Stimulated activated CD8-positive, alpha-beta memory T cell treated with anti-CD3 and anti-CD28 coated beads, Interleukin-2, amount 100 ng/mL, for 48 hours (primary cell): ENCODE measurements at places on chromosomes 1 and 21.
A peak's percentile ranks its signal among the peaks of the same experiment; 100 is the strongest.

GRCh38 chr1:114690148-114690547 is 5.2 kb downstream of the AMPD1 start:
- DNase-seq, result no peak

DNA sequence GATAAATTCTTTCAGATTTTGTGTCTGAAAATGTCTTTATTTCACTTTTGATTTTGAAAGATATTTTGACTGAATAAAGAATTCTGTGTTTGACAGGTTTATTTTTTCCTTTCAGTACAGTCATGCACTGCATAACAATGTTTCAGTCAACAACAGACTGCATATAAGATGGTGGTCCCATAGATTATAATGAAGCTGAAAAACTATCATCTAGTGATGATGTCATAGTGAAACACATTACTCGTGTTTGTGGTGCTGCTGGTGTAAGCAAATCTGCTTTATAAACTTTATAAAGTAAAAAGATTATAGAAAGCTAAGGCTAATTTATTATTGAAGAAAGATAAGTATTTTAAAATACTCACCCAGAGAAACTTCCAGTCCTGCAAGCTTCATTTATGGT is 65.3 kb upstream of the PRRX1 start:
- no peak for DNase-seq

DNA sequence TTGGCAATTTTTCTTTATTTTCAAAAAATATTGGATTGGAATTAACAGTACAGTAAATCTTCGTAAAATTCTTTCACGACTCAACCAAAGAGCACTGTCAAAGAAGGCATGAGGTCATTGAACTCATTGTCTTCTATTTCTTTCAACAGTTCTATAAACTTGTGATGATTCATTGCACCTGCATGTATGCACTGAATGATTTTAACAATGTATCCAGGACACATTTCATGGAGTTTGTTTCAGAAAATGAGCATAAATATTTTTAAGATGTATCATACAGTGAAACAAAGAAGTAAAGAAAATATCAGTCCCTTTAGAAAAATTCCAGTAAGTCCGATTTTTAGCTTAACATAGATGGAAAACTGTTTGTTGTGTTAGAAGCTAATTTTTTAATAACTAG is 33.6 kb upstream of the CD34 start:
- no peak for DNase-seq

- DNase-seq, result no peak
These were observed 745.6 kb upstream of the CXADR start for GRCh38 chr21:16767201-16767600.

DNA sequence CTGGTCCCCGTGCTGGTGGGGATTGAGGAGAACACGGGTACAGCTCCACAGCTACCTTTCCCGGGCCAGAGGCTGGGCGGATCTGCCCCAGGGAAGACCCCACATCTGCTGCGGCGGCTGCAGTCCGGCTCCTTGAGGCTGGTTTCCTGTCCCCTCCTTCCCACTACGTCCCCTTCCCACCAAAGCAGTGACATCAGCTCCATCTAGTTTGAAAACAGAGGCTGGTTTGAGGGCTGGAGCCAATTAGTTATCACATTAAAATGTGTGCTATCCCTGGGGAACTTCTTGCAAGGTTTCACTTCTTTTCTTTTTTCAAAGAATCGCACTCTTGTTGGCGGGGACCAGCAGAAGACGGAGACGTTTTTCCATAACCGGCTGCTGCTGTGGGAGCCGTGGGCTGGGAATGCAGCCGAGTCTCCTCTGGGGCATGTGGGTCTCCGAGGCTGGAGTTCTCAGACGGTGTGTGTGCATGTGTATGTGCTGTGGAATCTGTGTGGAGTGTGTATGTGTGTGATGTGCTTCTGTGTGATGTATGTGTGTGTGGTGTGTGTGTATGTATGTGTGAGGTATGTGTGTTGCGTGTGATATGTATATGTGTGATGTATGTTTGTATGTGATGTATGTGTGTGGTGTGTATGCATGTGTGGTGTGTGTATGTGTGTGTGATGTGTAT is 8.9 kb upstream of the PCBP3 start:
- DNase-seq, result no peak

- DNase-seq, result no peak
These were observed 62.7 kb upstream of the LPGAT1 start for GRCh38 chr1:211893260-211893659.

DNA sequence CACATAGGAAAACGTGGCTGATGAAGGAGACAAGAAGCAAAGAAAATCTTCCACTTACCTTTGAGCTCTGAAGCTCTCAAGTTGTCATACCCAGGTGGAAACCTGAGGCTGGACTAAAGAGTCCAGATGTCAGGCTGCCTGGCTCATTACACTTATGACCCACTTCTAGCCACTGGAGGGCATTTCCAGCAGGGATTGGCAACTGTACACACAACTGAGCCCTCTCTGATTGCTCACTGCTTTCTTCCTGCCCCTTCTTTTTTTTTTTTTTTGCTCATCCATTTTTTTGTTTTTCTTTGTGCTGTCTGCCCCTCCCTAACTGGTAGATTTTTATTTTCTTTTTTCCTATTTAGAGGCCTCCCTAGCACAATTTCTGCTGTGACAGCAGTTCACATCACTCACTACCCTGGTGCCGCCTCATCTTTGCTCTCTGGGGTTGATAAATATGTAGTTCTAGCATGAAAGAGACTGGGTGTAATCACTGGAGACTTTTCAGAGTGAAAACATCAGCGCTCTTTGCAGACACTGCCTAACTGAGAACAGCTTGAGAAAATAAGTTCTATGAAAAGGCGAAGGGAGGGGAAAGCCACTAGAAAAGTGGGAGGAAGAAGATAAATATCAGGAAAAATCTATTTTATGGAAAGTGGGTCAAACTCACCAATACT is 334.5 kb downstream of the NUF2 start:
- no peak for DNase-seq

- DNase-seq, result no peak
These were observed 367.0 kb upstream of the NEGR1 start for GRCh38 chr1:72649211-72649888.

- no peak for DNase-seq
These were observed 21.0 kb upstream of the TMEM39B start for GRCh38 chr1:32051706-32052105.

GRCh38 chr21:28224191-28224726 is 768.4 kb downstream of the LTN1 start:
- no peak for DNase-seq

- no peak for DNase-seq
These were observed 569.6 kb downstream of the SMYD3 start for GRCh38 chr1:245937316-245938045.

DNA sequence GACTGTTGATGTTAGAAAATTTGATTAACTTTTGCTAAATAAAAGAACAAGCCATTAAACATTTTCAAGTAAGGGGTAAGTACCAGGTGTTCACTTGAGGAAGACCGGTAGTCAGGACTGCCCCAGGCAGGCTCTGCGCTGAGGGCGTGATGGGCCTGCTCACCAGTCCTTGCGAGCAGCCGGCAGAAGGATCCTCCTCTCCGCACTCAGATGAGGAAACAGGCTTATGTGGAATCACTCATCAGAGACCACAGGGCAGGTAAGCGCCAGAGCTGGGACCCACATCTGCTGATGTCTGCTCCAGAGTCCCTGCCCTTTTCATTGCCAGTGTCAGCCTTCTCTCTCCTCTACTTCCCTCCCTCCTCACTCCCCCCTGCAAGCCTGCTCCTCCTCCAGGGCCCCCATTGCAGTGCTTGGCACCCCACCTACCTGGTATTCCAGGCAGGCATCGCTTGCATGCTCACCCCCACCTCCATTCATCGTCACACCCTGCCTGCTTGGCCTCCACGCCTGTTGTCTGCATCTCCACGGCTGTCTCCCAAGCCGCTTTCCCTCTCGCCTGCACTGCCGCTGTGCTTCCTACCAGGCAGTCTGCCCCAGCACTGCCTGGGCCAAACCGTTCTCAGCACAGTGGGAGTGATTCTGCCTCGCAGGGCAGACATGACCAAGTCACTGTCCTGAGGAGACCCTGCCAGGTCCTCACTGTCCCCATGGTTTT is 24.7 kb upstream of the KDM4A start:
- no peak for DNase-seq

- no peak for DNase-seq
These were observed 24.8 kb upstream of the ALDH4A1 start for GRCh38 chr1:18927082-18927653.

DNA sequence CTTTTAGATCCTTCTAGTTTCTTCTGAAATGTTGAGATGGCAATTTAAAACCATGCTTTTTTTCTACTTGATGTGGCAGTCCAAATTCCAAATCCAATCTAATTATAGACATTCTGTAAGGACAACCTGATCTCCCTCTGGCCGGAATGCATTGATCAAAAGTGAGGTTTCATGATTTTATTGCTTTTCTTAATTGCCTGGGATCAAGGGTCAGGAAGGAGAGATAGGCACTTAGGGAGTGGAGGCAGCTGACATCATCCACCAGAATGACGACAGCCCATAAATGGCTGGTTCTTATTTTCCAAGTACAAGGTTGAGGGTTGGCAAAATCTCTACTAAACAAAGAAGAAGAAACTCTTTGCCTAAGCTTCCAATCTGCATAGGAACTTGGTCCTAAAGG is 46.4 kb upstream of the SCCPDH start:
- no peak for DNase-seq

DNA sequence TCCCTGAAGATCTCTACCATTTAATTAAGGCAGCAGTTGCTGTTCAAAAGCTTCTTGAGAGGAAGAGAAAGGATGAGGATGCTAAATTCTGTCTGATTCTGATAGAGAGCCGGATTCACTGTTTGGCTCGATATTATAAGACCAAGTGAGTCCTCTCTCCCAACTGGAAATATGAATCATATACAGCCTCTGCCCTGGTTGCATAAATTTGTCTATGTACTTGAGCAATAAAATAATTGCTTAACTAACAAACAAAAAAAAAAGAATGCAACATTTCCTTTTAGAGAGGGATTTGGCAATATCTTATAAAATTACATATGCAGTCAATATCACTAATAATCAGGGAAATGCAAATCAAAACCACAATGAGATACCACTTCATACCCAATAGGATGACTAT is 26.8 kb downstream of the ALDH9A1 start:
- DNase-seq, result no peak

- DNase-seq, result no peak
These were observed 5.4 kb downstream of the OR2B11 start for GRCh38 chr1:247452447-247453039.

- peak; percentile 50 for DNase-seq
These were observed at the start of gene C1orf115 for GRCh38 chr1:220690140-220691052. C1orf115 (plus strand) TSS chr1:220690363; CDS start chr1:220690403, 40 bp downstream.

DNA sequence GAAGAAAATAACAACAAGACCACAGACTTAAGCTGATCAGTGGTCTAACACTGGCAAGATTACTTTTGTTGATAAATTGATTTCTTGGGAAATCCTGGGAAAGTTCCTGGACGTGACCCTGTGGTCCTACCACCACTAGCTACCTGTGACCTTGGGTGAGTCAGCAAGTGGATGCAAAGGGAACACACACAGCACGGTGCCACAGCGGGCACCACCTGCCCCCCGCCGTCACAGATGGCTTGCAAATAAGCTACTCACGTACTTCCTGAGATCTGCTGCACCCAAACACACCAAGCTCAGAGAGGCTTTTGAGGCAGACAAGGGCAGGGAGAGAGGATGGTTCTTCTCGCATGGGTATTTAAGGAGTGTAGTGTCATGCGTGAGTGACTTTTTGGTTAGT is 12.7 kb downstream of the CFAP298 start:
- no peak for DNase-seq

- no peak for DNase-seq
These were observed 244.5 kb downstream of the NEGR1 start for GRCh38 chr1:72037745-72038343.

GRCh38 chr1:208153386-208153785 is 90.8 kb downstream of the PLXNA2 start:
- no peak for DNase-seq

DNA sequence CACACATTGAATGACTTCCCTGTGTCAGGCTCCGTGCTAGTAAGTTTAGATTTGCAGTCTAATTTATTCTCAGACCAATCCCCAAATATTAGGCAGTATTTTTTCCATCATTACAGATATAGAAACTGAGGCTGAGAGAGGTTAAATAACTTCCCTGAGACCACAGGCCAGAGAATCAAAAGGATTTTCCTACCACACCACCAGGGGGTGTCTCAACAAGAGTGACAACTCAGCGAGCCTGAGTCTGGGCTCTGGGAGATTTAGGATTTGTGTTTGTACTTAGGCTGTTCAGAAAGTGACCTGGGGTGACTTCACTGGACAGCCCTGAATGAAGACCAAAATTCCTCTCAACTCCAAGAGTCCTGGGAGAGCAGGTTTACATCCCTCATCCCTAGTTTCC is 13.3 kb upstream of the LCE5A start:
- no peak for DNase-seq

- DNase-seq, result no peak
These were observed 24.4 kb downstream of the MRPL39 start for GRCh38 chr21:25582888-25583287.

GRCh38 chr1:206808615-206809014 is 36.3 kb upstream of the IL10 start:
- DNase-seq, result no peak

GRCh38 chr1:240084749-240085148 is 6.9 kb upstream of the FMN2 start:
- no peak for DNase-seq

GRCh38 chr1:27033043-27033746 is 20.5 kb upstream of the TENT5B start:
- DNase-seq, result no peak

GRCh38 chr1:109399326-109399957 is 1.7 kb upstream of the SORT1 start:
- no peak for DNase-seq

GRCh38 chr1:184395937-184396480 is 9.2 kb downstream of the C1orf21 start:
- DNase-seq, result no peak

- no peak for DNase-seq
These were observed 60.7 kb downstream of the H3-3A start for GRCh38 chr1:226123212-226123560.

GRCh38 chr21:36028127-36029069 is 31.9 kb downstream of the SETD4 start:
- peak; percentile 16 for DNase-seq

DNA sequence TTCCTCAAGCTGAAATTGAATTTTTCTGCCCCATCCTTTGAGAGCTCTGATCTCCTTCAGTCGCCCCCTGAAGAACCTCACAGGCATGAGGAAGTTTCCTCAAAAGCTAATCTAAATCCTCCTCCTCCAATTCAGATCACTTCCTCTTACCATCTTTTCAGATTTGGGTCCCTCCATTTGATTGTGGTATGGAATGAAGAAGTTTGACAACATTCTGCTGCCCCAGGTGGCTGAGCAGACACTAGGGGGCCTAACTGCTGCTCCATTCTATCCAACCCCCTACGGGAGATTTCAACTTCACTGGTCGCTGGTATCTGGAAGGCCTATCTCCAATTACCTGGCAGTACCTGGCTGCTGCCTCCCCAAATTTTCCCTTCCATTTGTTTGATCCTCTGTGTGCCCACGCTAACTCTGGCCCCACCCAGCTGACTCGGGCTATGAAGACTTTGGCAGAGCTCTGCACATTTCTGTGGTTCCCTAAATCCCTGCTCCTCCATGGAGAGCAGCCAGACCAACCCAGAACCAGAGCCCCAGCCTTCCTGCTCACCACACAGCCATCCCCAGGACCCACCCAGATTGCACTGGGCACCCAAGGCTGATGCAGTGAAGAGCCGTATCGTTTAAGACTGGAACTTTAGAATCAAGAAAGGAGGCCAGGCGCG is 7.8 kb downstream of the IRF6 start:
- DNase-seq, result no peak

GRCh38 chr1:86811142-86811924 is 102.6 kb downstream of the SELENOF start:
- DNase-seq, result no peak
